ENCODE measurements at places on chromosomes 7 and 10. TPM values are rescaled to one million over a fixed set of nuclear protein-coding genes. Genes with fewer than 3 reads are reported as not detected.

DNA sequence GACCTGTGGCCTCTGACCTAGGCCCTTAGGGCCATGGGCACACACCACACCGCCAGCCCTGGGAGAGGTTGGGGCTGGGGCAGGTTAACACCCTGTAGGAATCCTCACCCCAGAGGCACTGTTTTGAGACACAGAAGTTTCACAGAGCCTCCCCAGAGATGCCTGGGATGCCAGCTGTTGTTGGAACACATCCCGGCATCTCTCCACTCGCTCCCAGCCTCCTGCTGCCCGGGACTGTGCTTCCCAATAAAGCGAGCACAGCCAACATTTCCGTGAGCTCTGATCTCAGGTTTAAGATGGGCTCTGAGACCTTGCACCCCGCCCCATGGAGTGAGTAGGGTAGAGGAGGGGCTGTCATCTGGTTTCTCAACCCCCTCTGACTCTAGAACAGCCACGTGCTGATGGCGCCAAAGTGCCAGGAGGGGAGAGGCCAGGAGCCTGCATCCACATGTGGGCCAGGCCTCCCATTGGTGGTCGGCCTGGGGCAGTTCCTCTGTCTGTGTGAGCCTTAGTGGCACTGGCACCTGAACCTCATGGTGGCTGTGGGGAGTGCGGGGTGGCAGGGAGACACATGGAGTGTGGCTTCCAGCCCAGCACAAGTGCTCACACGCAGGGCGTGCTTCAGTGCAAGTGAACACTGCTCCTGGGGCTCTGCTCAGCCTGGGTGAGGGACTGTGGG is 54.7 kb downstream of the RASGEF1A start:
- no peaks in the 10 kb centered on the region for H3K27me3 ChIP-seq
- H3K4me3 ChIP-seq = no peak overlapping the region
- H3K36me3 ChIP-seq = no peaks in the 10 kb centered on the region
- DNase-seq = no peak

FLNC gene
- polyA plus RNA-seq = 31.9 TPM

TFPI2 gene
- 1.9 TPM for polyA plus RNA-seq

DNA sequence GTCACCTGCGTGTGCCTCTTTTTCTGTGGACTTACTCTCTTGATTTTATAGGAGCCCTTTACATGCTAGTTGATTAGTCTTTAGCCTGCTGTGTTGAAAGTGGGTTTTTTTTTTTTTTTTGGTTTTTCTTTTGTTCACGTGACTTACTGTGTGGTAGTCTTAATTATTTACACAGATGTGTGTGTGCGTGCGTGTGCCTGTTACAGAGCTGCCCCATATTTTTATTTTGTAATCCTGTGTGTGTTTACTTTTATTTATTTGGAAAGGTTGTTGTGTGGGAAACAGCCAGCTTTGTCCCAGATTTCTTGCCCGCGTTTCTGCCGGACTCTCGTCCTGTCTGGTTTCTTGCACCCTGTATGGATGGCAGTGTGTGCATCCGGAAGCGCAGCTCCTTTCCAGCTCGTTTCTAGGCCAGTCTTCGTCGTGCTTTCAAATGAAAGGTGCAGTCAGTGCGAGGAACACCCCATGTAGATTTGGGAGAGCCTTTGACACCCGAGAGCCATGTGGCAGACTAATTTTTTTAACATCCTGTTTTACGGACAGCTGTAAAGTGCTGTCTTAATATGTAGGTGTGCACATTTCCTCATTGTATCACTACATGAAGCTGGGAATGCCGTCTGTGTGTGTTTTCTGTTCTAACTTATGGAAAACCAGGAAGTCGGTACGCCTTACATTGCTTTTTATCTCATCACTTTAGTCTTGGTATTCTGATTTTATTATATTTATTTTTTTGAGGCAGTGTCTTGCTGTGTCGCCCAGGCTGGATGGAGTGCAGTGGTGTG is 55.6 kb downstream of the DNAJB6 start:
- no peak for DNase-seq
- no peaks in the 10 kb centered on the region for H3K27me3 ChIP-seq
- peaks cover 4% of the 10 kb centered on the region for H3K36me3 ChIP-seq
- no peak overlapping the region for H3K27ac ChIP-seq

NAT16 gene
- 0.10 TPM for polyA plus RNA-seq

- H3K27me3 ChIP-seq = peaks cover 25% of the 10 kb centered on the region
- H3K4me1 ChIP-seq = no peaks in the 10 kb centered on the region
- H3K36me3 ChIP-seq = no peaks in the 10 kb centered on the region
These were observed 666 bp downstream of the SMKR1 start for GRCh38 chr7:129502708-129503685.

UBN2 gene
- 1.4 TPM for polyA plus RNA-seq

STAMBPL1 gene
- polyA plus RNA-seq = 2.9 TPM

DNA sequence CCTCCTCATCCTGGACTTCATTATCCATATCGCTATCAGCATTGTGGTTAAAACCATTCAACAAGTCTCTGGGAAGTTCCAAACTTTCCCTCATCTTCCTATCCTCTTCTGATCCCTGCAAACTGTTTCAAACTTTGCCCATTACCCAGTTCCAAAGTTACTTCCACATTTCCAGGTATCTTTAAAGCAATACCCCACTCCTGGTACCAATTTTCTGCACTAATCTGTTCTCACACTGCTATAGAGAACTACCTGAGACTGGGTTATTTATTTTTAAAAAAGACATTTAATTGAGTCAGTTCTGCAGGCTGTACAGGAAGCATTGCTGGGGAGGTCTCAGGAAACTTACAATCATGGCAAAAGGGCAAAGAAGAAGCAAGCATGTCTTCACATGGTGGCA is 147.3 kb downstream of the ARL4A start:
- H3K27me3 ChIP-seq = no peaks in the 10 kb centered on the region
- H3K27ac ChIP-seq = no peak overlapping the region
- no peaks in the 10 kb centered on the region for H3K4me1 ChIP-seq
- no peak overlapping the region for H3K4me3 ChIP-seq
- no peaks in the 10 kb centered on the region for H3K36me3 ChIP-seq

NME8 gene
- polyA plus RNA-seq = not detected

- no peaks in the 10 kb centered on the region for H3K4me1 ChIP-seq
- H3K27ac ChIP-seq = no peak overlapping the region
- H3K27me3 ChIP-seq = no peaks in the 10 kb centered on the region
- no peak overlapping the region for H3K4me3 ChIP-seq
- no peak for DNase-seq
- H3K36me3 ChIP-seq = peaks cover 2% of the 10 kb centered on the region
These were observed 20.8 kb downstream of the KIFBP start for GRCh38 chr10:69009360-69009759.

DNA sequence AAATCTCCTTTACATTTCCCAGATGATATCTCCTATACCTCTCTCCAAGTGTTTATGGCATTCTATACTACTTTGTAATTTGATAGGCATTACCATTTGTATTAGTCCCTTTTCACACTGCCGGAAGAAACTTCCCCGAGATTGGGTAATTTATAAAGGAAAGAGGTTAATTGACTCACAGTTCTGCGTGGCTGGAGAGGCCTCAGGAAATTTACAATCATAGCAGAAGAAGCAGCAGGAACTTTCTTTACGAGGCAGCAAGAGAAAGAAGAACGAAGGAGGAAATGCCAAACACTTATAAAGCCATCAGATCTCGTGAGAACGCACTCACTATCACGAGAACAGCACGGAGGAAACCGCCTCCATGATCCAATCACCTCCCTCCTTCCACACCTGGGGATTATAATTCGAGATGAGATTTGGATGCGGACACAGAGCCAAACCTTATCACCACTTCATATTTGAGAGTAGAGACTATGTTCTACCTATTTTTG is 1194.6 kb downstream of the SORCS1 start:
- H3K4me3 ChIP-seq = no peak overlapping the region
- H3K4me1 ChIP-seq = no peaks in the 10 kb centered on the region
- H3K27ac ChIP-seq = no peak overlapping the region
- DNase-seq = no peak
- no peaks in the 10 kb centered on the region for H3K36me3 ChIP-seq
- no peaks in the 10 kb centered on the region for H3K27me3 ChIP-seq

ENTPD1 gene
- polyA plus RNA-seq = 1.3 TPM

DNA sequence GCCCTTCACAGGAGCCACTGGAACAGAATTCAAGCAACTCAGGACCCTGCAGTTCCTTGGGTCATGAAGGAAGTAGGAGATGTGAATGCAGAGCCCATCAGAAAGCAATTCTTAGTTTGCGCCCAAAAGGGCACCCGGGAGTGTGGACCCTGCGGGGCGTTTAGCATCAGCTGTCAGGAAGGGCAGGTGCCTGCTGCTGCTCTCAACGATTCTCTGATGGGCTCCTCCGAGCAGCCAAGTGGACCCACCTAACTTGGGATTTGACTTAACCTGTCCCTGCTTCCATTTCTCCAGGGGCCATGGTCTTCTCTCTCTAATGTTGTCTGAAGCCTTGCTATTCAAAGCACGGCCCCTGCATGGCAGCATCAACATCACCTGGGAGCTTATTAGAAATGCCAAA is 17.1 kb downstream of the CPA5 start:
- no peak overlapping the region for H3K4me3 ChIP-seq
- H3K27ac ChIP-seq = no peak overlapping the region
- H3K27me3 ChIP-seq = no peaks in the 10 kb centered on the region

DNA sequence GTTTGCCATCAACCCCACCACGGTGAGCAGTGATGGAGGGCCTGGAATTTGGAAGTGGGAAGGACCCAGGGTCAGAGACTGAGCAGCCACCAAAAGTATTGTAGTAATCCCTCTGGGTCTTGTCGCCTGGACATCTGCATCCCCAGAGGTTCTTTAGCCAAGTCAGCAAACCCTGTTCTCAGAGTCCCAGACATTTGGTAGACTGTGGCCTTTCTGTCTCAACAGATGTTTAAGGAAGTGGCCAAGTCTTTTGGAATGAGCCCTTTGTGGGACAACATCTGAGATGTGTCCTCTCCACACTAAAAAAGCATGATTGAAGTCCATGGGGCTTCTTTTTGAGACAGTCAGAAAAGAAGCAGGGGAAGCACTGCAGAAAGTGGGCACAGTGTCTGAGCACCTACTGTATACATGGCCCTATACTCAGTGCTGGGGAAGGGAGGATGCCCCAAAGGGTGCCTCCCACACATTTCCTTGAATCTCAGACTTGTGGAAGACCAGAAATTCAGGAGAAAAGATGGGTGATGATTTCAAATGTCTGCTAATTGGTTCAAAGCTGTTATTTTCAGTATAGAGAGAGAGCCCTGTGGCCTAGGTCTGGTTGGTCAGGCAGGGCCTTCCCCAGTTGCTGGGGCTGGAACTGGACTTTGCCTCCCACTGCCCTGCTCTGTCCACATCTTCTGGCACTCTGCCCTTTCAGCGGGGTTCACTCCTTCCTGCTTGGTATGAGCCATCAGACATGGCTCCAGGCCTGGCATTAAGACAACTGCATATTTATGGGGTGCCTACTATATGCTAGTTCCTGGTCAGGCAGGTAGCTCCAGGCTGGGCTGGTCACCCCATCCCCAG is 26.5 kb upstream of the VSIR start:
- no peaks in the 10 kb centered on the region for H3K36me3 ChIP-seq
- H3K4me3 ChIP-seq = no peak overlapping the region
- no peaks in the 10 kb centered on the region for H3K4me1 ChIP-seq

HNRNPF gene
- 158 TPM for polyA plus RNA-seq

DNA sequence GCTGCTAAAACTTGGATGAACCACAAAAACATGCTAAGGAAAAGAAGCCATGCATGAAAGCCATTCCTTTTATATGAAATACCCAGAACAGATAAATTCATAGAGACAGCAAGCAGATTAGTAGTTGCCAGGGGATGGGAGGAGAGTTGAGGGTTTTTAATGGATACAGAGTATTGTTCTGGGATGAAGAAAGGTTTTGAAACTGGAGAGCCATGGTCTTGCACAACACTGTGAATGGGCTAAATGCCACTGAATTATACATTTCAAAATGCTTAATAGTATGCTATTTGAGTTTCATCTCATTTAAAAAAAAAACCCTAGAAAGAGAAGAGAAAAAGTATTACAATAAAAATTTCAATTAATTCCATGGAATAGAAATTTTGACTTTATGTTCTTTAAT is 154.3 kb downstream of the GNAT3 start:
- H3K36me3 ChIP-seq = no peaks in the 10 kb centered on the region
- H3K4me3 ChIP-seq = no peak overlapping the region
- no peak overlapping the region for H3K27ac ChIP-seq
- H3K27me3 ChIP-seq = no peaks in the 10 kb centered on the region

KCNIP2 gene
- 2.5 TPM for polyA plus RNA-seq

- no peak for DNase-seq
- no peak overlapping the region for H3K4me3 ChIP-seq
- no peaks in the 10 kb centered on the region for H3K4me1 ChIP-seq
These were observed 346.6 kb downstream of the PTEN start for GRCh38 chr10:88209837-88210561.

ZFAND4 gene
- 4.4 TPM for polyA plus RNA-seq

MMP21 gene
- 0.07 TPM for polyA plus RNA-seq

GRCh38 chr7:47573758-47574481 is 8.0 kb downstream of the TNS3 start:
- peak overlapping the region; percentile 81 for H3K27ac ChIP-seq
- DNase-seq = peak; percentile 53
- peaks cover 61% of the 10 kb centered on the region for H3K36me3 ChIP-seq
- H3K4me3 ChIP-seq = no peak overlapping the region

DNA sequence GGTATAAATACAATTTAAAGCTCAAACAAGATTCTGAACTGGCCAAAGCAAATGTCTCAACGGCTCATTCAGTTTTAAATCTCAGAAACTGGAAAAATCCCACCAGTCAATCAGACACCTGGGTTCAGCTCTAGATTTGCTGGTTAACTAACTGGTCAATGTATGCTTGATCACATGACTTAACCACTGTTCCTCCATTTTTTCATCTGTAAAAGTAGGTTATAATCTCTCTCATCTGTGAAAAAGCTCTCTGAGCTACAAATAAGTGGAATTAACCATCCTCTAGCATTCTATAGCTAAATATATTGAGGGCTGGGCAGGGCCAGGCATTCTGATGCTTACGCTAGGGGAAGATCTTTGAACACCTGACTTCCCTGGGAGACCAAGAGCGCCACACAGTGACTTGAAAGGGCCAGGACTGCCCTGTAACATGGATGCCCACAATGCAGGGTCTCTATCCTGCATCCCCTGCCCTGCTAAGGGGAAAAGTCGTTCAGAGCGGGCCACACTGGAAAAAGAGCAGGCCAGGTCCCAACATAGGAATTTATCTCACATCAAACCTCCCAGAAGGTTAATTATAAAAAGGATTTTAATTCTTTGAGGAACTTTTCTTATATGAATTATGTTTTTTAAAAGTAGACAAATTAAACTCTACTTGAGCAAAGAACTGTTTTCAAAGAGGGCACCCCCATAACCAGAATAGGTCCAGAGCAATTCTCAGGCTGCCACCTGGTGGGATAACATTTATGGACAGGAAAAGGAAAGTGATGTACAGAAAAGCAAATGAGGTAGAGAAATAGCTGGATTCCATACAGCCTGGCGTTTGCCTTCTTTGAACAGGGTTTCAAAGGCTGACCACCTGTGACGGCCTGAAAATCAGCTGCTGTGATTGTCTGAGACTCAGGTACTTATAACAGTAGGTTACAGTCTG is 1.8 kb downstream of the RP9 start:
- H3K4me3 ChIP-seq = peak overlapping the region; percentile 15
- H3K36me3 ChIP-seq = peaks cover 4% of the 10 kb centered on the region
- no peak overlapping the region for H3K27ac ChIP-seq
- peaks cover 2% of the 10 kb centered on the region for H3K4me1 ChIP-seq

- no peaks in the 10 kb centered on the region for H3K4me1 ChIP-seq
- peaks cover 16% of the 10 kb centered on the region for H3K36me3 ChIP-seq
- H3K27me3 ChIP-seq = no peaks in the 10 kb centered on the region
- H3K4me3 ChIP-seq = no peak overlapping the region
- H3K27ac ChIP-seq = no peak overlapping the region
These were observed 20.0 kb downstream of the RBM28 start for GRCh38 chr7:128323459-128324367.

- H3K36me3 ChIP-seq = no peaks in the 10 kb centered on the region
- H3K4me3 ChIP-seq = no peak overlapping the region
- DNase-seq = no peak
- H3K4me1 ChIP-seq = no peaks in the 10 kb centered on the region
These were observed 148.8 kb downstream of the FAM107B start for GRCh38 chr10:14625765-14626525.

ITPRID1 gene
- not detected for polyA plus RNA-seq

All from small intestine (tissue), 16 donors.